ENCODE measurements at places on chromosomes 4 and X.

DNA sequence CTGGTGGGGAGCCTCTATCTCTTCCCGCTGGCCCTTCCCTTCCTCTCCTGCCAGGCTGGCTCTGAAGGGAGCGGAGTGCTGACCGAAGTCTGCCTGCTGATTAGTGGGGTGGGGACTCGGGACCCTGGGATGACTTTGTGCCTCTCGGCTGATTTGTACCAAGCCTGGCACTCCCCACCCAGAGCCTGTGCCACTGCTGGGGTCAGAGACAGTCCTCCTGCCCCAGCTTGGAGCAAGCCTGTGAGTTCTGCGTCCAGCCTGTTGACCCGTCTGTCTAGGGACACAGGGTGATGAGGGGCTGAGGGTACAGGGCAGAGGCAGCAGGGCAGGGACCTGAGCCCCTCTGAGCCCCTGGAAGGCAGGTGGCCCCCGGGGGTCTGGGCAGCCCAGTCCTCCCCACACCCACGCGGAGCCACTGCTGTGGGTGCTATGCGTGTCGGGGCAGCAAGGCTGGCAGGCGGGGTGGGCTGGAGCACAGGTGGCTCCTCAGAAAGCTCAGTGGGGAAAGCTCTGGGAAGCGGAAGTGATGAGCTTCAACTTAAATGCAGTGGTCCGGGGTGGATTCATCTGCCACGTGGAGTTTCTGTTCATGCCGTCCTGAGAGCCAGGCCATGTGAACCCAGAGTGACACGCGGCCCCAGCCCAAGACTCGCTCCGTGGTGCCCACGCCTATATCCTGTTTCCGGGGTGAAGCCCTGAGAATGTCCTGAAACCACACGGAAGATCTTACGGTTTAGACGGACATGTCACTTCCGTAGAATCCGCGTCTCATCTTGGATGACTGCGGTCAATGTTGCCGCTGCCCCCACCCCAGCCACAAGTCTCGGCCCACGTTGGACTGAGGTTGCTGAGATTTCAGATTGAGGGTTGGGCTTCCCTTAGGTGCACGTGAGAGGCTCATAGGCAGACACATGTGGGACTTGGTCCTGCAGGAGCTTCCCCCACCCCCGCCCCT, 21.1 kb upstream of the UVSSA start:
- DNase-seq = no peak

DNA sequence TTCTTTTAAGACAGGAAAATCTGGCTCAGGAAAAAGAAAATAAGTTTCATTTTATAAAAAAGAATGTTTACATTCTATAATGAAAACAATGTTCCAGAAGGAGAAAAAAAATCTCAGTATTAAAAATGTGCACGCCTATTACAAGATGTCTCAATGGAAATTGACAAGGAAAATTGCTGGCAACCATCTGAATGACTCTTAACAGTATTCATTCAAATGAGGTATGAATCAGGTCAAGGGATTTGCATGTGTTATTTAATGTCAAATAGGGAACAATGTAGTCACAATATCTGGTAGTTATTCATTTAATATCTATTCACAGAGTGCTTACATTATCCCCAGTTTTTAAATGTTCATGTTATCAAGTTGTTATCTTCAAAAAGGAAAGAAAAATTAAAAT, 208.4 kb upstream of the TRAM1L1 start:
- DNase-seq = no peak

DNA sequence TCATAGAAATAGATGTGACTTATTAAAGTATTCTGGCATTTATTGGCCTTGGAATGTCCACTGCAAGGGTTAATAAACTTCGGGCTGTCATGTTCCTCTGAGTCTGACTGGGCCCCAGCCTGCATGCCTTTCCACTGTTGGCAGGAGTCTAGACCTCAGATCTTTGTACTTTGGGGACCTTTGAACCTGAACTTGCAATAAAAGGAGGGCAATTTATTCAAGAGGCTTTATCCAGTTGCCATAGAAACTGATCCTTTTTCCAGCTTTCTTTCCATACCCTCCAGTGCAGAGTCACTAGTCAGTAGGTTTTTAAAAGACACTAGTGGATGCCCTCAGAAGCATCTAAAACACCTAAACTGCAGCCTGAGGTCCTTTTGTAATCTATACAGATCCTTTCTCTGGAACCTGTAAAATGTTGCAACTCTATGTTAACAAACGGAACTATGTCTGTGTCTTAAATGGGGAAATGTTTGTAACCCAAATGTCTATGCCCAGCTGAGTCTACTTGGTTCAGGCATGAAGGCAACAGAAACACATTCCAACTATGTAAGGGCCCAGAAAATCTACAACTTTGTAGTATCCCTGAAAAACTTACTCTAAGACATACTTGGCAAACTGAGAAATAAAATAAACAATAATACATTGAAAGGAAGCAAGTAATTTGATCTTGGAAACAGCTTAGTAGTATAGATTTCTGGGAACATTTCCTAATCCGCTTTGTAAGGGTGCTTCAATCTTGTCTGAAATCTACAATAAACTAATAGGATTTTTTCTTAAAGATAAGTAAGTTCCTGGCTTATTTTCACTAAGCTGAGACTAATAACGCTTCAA, 41.5 kb downstream of the SOWAHB start:
- no peak for DNase-seq

GRCh38 chr4:47359891-47360290, 103.6 kb downstream of the COMMD8 start:
- DNase-seq = no peak

DNA sequence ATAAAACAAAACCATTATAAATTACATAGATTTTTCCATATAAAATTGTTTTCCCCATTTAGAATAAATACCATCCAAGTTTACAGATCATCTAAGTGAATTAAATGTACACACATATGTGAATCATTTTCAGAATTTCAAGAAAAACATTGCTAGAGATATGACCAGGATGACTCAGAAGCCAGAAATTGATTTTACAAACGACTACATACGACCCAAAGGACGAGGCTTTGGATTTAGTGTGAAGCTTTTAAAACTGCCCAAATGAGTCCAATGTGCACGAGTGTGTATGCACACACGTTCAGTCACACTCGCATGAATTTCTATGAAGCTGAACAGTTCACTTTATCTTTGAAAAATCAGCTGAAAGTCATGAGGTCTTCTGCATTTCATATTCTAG, 37.9 kb downstream of the MFAP3L start:
- no peak for DNase-seq

DNA sequence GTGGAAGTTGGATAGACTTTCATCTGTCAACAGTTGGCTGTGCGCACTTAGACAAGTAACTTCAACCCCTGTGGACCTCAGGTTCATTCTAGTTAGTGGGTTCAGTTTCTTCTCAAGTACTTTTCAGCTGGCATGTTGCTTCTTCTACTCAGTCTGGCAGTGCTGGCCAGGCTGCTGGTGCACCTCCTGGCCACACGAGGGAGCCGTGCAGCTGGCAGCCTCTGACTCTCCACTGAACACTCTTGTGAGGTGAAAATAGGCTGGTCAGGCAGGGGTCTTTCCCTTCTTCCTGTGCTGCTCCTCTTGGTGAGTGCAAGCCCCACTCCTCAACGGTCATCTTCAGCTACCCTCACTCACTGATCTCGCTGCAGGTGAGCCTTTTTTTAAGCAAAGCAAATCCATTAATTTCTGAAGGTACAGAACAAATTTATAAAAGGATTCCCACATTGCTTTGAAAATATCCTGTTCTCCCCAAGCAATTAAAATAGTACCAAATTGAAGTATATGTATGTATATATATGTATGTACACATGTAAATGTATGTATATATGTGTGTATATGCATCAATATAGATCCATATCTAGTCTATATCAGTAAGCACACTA, 30.6 kb downstream of the LONRF3 start:
- DNase-seq = peak; percentile 18

- no peak for DNase-seq
These were observed 162.2 kb upstream of the ANXA10 start for GRCh38 chr4:167930166-167930565.

GRCh38 chrX:99394456-99394855, 1015.6 kb downstream of the PCDH19 start:
- DNase-seq = no peak

DNA sequence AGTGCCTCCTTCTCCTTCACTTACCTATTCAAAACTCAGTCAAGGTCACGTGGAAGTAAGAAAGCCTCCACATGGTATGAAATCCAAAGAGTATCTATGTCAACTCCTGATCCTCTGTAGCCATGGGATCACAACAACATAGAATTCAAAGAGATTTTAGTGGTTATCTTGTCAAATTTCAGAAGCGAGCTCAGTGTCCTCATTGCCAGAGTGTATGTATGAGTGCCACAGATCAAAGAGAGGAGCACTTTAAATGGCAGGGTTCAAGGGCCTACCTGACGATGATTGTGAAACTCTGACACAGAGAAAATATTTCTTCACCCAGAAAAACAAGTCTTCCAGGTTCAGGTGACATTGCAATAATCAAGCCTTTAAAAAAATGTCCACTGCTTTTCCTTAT, 1.2 kb upstream of the ACE2 start:
- no peak for DNase-seq

DNA sequence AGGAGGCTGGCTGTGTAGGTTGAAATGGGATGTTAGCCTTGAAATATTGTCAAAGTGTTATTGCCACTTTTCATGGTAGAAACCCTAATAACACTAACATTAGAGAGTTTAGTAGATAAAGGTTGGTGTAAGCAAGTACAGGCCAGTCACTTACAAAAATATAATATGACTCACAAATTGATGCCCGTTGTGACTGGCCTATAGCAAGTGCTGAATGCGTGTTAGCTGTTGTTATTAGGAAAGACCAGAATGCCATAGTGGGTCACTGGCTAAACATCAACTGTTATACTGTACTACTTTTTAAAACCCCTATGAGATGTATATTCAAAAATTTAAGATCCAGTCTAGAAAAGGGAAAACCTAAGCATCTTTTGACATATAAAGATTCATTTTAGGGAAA, 20.4 kb upstream of the GDPD2 start:
- DNase-seq = no peak

DNA sequence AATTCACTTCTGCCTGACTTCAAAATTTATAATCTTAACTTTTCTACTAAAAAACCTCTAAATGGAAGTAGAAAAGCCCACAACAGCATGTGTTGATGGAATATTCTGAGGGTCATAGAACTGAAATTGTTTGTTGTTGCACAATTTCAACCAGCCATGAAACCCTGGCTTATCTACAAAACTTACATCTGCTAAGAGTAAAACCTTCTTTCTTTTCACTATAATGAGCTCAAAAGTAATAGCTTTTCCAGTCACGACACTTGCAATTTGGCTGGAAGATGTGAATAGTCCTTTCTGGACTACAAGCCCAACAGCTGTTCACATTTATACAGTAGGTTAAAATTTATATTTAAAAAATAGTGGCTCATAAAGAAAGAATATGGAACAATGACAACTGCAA, 250.0 kb downstream of the GPAT3 start:
- DNase-seq = no peak

DNA sequence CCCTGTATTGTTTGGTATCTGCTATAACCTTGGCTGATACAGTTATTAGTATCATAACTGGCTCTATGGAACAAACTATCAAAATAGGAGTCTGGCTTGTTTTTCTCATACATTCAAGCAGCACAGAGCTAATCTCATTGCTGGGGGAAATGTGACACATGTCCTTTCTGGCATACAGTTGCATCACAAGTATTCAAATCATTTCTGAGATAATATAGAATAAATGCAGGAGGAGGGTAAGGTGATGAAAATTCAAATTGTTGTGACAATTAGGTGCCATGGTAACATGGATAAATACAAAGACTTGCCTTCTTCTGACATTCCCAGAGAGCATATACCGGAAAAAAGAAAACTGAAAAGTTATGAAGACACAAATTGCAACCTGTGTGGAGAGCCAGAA, 2706.8 kb downstream of the ARAP2 start:
- DNase-seq = no peak

- no peak for DNase-seq
These were observed 13.2 kb downstream of the XKRX start for GRCh38 chrX:100915562-100915961.

DNA sequence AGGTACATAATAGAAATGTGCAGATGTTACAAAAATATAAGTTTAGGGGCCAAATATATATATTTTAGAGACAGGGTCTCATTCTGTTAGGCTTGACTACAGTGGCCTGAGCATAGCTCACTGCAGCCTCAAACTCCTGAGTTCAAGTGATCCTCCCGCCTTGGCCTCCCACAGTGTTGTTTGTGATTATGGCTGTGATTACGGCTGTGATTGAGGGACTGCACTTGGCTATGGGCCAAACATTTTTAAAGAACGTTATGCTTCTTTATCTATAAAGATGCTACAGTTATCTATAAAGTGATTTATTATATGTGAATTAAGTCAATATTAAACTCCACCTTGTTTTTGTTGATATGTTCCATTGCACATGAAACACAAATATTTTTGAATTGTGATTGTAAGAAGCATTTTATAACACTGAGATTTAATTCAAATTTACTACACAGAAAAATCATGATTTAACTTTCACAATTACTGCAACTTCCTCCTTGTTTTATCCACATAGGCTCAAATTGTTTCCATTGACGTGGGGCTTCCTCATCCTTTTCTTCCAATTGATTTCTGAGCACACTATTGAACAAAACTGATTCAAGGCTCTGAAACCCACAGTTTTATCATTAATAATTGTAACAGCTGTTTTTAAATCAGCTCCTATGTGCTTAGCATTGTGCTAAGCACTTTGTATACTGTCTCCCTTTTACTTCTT, 68.4 kb upstream of the BMPR1B start:
- no peak for DNase-seq

- DNase-seq = no peak
These were observed 23.0 kb upstream of the RADX start for GRCh38 chrX:106588801-106589200.

DNA sequence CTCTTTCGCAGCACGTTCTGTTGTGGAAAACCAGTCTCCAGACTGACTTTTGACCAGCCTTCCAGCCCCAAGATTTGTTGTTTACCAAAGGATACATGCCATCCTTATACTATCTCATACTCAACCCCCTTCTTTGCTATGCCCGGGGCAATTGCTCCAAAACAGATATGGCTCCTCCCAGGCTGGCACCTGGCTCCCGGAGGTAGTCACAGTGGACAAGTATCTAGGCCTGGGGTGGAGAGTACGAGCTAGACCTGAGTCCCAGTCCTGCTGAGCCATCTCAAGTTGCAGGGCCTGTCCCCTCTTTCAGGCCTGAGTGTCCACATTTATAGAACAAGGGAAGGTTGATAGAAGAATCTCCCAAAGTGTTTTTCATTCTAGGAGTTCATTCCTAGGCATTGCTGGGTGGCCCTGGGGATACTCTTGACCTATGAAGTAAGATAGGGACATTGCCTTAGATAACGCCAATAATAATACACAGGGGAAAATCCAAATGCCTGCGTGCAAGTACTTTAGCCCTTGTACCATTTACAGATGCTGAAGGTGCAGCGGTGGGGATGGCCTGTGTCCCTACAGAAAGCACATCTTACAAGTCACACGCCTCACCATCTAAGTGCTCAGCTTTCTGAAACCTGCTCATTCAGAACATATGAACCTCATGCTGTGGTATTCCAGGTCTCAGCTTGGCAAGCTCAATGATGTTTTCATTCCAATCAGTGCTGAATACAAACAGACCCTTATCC, 136.7 kb upstream of the MAMLD1 start:
- DNase-seq = no peak

- DNase-seq = no peak
These were observed 55.9 kb upstream of the RASSF6 start for GRCh38 chr4:73676136-73676535.

All from stimulated activated CD8-positive, alpha-beta memory T cell treated with anti-CD3 and anti-CD28 coated beads, Interleukin-4, amount 100 ng/mL, for 1 hour (primary cell).